ENCODE measurements at places on chromosomes 5 and 9. TPM values are rescaled to one million over a fixed set of nuclear protein-coding genes. Genes with fewer than 3 reads are reported as not detected.

FEM1C gene
- total RNA-seq: 47.9 TPM

LMX1B gene
- 0.14 TPM for total RNA-seq

ZNF300 gene
- total RNA-seq: 11.3 TPM

PALM2AKAP2 gene
- total RNA-seq: 37.7 TPM

DND1 gene
- total RNA-seq: 1.7 TPM

PHF2 gene
- 33.6 TPM for total RNA-seq

GIN1 gene
- total RNA-seq: 12.6 TPM

SLC28A3 gene
- total RNA-seq: 0.98 TPM

GRM6 gene
- total RNA-seq: not detected

REXO4 gene
- total RNA-seq: 20.4 TPM

GLRA1 gene
- not detected for total RNA-seq

SLC45A2 gene
- not detected for total RNA-seq

SOX30 gene
- total RNA-seq: not detected

FSTL4 gene
- total RNA-seq: 1.4 TPM

Measured in lung (tissue), 17 donors.